ENCODE measurements at places on chromosomes 12 and 14.

DNA sequence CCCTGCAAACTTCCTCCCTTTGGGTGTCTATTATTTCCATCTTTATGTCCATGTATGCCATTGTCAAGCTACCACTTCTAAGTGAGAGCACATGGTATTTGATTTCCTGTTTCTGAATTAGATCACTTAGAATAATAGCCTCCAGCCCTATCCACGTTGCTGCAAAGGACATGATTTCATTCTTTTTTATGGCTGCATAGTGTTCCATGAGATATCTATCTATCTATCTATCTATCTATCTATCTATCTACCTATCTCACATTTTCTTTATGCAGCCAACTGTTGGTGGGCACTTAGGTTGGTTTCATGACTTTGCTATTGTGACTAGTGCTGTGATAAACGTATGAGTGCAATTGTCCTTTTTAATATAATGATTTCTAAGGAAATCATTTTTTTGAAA lies 11.2 kb upstream of the MRPL42 start:
- DNase-seq: no peak

DNA sequence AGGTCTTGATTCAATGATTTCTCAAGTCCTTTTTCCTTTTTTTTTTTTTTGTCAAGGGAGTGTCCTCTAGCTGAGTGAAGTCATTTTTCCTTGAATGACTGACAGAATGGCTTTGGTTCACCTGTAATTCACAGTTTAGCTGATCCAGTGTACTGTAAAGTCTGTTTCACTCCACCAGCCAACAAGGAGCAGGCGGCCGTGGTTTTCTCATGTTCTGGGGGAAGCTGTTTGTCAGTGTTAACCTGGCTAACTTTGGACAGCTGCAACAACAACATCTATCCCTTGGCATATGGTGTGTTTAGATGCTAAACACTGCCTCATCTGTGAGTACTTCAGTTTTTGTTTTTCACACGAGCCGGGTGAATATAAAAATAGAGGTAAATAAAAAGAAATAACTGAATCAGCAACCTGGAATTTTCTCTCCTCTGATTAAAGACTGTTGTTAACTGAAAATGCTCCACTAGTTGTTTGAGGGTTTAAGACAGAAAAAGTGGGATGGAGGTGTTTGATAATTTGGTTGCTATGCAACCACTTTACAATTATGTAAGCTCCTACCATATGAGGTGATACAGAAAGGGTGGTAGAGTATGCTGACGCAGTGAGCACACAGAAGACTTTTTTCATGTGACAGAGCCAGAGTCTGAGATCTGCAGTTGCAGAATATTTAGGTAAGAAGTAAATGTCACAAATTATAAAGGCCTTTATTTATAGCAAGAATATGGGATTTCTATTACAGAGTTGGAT lies 50.3 kb upstream of the SLC2A13 start:
- no peak for DNase-seq

- DNase-seq: no peak
Observed at GRCh38 chr12:128982933-128983332, 129.7 kb downstream of the GLT1D1 start.

GRCh38 chr12:4030929-4031702 lies 157.9 kb upstream of the PARP11 start:
- peak; percentile 90 for DNase-seq

- no peak for DNase-seq
Observed at GRCh38 chr12:22282283-22282682, 52.2 kb downstream of the ST8SIA1 start.

DNA sequence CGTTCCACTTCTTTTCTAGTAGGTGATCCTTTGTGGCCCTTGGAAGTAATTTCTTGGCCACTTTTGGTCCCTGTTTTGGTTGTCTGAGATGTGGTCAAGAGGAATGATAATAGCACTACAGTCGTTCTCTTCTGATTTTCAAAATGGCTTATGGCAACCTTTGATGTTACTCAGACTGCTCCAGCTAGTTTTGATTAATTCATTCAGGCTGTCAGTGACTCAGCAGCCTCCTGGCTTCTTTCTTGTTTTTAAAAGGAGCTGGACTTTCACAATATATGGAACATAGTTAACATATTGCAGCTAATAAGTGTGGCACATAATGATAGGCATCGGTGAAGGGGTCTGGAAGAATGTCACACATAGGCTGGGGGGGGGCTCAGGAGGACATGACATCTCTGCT lies 47.3 kb downstream of the WDR20 start:
- DNase-seq: no peak
